ENCODE measurements at places on chromosomes 11 and 22. TPM values are rescaled to one million over a fixed set of nuclear protein-coding genes. Genes with fewer than 3 reads are reported as not detected.

- DNase-seq = no peak
These were observed 87.9 kb downstream of the INSC start for GRCh38 chr11:15202626-15203025.

Gene OR52I1
- not detected for polyA plus RNA-seq

Gene CARD16
- polyA plus RNA-seq = 24.4 TPM

Gene HBG2
- polyA plus RNA-seq = not detected

Gene SPDYC
- polyA plus RNA-seq = 0.43 TPM

Gene ZNF70
- polyA plus RNA-seq = 1.1 TPM

DNA sequence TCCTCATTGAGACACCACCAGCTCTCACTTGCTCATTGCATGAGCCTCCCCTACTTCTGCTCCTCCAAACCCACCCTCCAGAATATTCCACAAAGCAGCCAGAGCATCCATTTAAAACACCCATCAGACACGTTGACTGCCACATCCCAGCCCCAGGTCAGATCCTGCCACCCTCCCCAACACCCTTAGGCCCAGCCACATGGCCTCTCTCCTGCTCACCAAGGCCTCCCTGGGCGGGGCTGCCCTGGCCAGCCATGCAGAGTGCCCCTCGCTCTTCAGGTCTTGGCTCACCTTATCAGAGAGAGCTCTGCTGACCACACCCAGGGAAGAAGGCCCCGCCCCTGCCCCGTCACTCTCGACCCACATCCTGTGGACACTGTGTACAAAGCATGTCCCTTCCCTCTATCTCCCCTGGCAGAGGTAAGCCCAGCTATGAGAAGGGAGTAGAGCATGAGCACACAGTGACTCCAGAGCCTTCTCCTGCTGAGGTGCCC, 106.8 kb downstream of the MICAL3 start:
- DNase-seq = no peak

DNA sequence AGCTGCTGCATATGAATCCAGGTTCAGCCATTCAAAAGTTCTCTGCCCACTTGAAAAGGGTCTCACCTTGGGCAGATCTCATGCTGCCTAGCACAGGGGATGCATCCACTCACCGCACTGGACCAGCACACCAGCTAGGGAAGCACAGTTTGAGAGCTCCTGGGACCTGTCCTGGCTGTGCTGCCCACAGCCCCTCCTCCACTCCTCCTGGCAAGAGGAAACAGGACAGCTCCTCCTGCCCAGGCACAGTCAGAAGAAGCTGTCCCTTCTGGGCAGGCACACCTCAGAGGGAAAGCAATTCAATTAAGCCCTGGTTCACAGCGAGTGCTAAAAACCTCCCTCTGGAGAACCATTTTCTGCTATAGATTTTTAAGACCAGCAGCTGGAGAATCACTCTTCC, 146.7 kb downstream of the ST3GAL4 start:
- DNase-seq = no peak

DNA sequence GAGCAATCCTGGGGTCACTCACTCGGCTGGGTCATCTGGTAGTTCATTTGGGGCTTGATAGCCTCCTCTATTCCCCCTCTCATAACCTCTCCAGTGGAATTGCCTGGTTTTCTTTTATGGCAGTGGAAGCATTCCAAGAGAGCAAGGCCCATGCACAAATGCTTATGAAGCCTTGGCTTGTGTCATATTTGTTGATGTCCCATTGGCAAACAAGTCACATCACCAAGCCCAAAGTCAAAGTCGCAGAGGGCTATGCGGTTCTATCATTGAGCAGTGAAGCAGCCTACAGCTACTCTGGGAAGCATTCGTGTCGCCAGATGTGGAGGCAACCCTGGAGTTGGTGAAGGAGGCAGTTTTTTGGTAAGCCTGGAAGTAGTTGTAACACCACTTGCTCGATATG, 12.3 kb downstream of the KCTD14 start:
- DNase-seq = no peak

DNA sequence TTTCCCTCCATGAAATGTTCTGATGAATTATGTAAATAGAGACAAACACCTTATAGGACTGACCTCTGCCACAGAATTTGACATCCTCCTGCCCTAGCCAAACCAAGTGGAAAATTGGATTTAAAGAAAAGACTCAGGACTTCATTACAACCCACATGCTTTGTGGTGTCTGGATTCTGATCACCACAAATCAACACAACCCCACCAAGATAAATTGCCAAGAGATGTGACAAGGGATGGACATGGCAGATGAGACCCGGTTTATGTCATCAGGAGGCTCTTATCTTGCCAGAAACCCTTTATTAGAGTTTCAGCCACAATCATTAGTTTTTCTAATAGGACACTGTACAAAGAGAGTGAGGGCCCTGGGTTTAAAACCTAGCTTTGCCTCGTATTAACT, 57.9 kb upstream of the SLC6A5 start:
- no peak for DNase-seq

DNA sequence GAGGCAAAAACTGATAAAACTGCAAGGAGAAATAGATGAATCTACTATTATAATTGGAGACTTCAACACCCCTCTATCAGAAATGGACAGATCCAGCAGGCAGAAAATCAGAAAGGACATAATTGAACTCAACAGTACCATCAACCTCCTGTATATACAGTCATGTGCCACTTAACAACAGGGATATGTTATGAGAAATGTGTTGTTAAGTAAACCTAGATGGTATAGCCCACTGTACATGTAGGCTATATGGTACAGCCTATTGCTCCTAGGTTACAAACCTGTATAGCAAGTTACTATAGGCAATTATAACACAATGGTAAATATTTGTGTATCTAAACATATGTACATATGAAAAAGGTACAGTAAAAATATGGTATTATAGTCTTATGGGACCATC, 66.8 kb upstream of the PHF21A start:
- DNase-seq = no peak

GRCh38 chr22:34395370-34395769, 475.1 kb upstream of the LARGE1 start:
- DNase-seq = no peak

Gene APOL5
- not detected for polyA plus RNA-seq

Gene YAP1
- 21.5 TPM for polyA plus RNA-seq

Gene SLC22A6
- polyA plus RNA-seq = 362 TPM

GRCh38 chr11:81339521-81339920, 1394.1 kb downstream of the FAM181B start:
- DNase-seq = no peak

- no peak for DNase-seq
These were observed 10.5 kb downstream of the APIP start for GRCh38 chr11:34905666-34906065.

GRCh38 chr11:90919332-90919731, 696.5 kb upstream of the CHORDC1 start:
- no peak for DNase-seq

GRCh38 chr11:111911563-111912401, at the start of gene CRYAB:
Gene CRYAB, minus strand, starts transcription at chr11:111911770. Its CDS starts 46 bp downstream, at chr11:111911724.
- DNase-seq = peak; percentile 71

- no peak for DNase-seq
These were observed 64.2 kb downstream of the MED15 start for GRCh38 chr22:20571531-20572007.

Gene SLC22A24
- 0.86 TPM for polyA plus RNA-seq

DNA sequence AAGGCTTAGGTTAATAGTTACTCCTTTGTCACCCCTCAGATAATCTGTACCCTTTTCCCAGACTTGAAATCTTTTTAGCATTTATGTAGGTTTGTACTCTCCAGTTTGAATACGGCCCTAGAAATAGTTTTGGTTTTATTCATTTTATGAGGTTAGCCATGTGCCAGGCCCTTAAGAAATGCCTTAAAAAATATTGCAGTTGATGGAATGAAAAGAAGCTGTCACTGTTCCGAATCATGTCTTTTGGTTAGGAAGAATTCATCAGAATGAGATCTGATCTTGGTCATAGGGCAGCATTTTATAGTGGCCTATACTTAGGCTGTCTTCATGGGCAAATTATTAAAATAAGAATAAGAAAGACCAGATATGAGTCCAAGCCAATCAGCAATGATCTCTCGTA, 14.8 kb upstream of the PRSS23 start:
- no peak for DNase-seq

GRCh38 chr22:42389143-42389542, 43.1 kb downstream of the NFAM1 start:
- DNase-seq = no peak
